ENCODE measurements at places on chromosomes 16 and 17.

- no peak for DNase-seq
- no peak overlapping the region for H3K4me3 ChIP-seq
- H3K27ac ChIP-seq: no peak overlapping the region
- H3K36me3 ChIP-seq: no peaks in the 10 kb centered on the region
Measured at GRCh38 chr17:5683241-5683640, 98.9 kb upstream of the NLRP1 start.

- H3K27ac ChIP-seq: peak overlapping the region; percentile 40
- H3K36me3 ChIP-seq: no peaks in the 10 kb centered on the region
- peaks cover 75% of the 10 kb centered on the region for H3K4me1 ChIP-seq
- H3K4me3 ChIP-seq: no peak overlapping the region
Measured at GRCh38 chr16:8958344-8959167, 5.2 kb downstream of the USP7 start.

GRCh38 chr17:44775838-44776621 lies 17.2 kb downstream of the ADAM11 start:
- H3K27me3 ChIP-seq: no peaks in the 10 kb centered on the region
- no peaks in the 10 kb centered on the region for H3K36me3 ChIP-seq
- H3K4me3 ChIP-seq: peak overlapping the region; percentile 62

DNA sequence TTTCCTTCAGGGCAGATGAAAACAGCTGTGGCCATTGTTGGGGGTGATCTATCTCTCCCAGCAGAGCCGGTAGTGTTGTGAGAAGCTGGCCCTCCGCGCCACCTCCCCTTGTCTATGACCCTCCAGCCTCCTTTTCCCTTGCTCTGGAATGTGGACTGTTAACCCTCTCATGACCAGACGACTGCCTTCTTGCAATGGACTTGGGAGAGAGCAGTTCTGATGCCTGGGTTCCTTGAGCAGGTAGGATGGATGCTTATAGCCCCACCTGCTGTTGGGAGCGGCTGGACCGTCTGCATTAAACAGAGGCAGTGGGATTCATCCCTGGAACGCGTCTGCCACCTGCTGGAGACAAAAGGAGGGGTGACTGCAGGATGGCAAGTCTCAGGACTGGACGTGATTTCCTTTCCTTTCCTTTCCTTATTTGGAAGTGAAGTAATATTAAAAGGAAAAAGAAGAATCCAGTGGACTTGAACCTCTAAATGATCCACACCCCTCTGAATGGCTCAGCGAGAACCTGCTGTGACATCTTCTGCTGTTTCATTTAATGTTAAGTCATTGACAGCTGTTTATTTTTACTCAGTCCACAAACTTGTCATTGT lies 1.8 kb upstream of the SOST start:
- H3K4me1 ChIP-seq: peaks cover 11% of the 10 kb centered on the region
- peaks cover 37% of the 10 kb centered on the region for H3K27me3 ChIP-seq
- no peak overlapping the region for H3K27ac ChIP-seq
- no peaks in the 10 kb centered on the region for H3K36me3 ChIP-seq

GRCh38 chr17:66227212-66228045 lies 1.8 kb downstream of the APOH start:
- no peaks in the 10 kb centered on the region for H3K4me1 ChIP-seq
- no peak for DNase-seq
- no peak overlapping the region for H3K27ac ChIP-seq
- H3K36me3 ChIP-seq: no peaks in the 10 kb centered on the region
- no peak overlapping the region for H3K4me3 ChIP-seq

Measured in esophagus muscularis mucosa (tissue), 4 donors.